GM19239 (cell line): ENCODE measurements at places on chromosomes 3 and 15.

GRCh38 chr3:112987710-112988334, 3.0 kb upstream of the GTPBP8 start:
- no peak for DNase-seq

DNA sequence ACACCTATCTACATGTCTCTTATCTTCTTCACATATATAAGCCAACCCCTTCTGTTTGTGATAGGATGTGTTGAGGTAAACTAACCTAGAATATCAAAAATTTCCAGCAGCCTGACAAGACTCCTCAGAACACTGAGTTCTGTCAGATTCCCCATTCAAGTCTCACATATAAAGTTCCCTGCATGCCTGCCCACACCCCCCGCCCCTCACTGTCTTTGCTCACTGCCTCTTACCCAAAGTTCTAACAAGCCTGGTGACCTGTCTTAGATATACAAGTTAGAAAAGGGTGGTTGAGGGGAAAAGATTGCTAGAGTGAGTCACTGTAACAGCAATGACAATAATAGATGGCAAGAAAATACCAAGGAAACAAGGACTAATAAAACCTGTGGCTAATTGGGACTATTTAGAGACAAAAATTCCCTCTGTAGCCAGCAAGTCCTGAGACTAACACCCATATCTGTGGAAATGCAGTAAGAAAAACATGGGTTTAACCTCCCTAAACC, 40.1 kb downstream of the FBXO22 start:
- no peak for DNase-seq

- DNase-seq, result no peak
Observed at GRCh38 chr15:89113296-89114024, 25.2 kb downstream of the ABHD2 start.

GRCh38 chr3:129829640-129830039, 63.9 kb downstream of the TMCC1 start:
- no peak for DNase-seq

- no peak for DNase-seq
Observed at GRCh38 chr3:185820973-185821758, 3.7 kb downstream of the IGF2BP2 start.

DNA sequence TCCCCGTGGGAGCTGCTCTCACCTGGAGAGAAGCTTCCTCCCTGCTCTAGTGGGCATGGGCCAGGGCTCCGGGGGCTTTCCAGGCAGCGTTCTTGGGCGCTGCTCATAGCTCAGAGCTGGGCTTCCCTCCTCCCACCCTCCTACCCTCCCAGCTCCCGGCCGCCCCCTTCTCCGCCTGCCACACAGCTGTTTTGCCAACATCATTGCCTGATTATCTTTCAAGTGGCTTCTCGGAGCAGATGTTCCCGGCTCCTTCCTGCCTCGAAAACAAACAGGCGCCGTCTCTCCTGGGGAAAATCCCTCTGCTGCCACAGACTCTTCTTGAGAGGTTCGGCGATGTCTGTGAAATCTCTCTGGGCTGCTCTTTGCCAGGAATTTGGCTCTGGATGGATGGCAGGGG, 195.6 kb downstream of the RPLP1 start:
- no peak for DNase-seq

GRCh38 chr3:34650131-34650530, 851.7 kb downstream of the PDCD6IP start:
- DNase-seq, result no peak

- DNase-seq, result no peak
Observed at GRCh38 chr3:177467247-177467985, 270.1 kb upstream of the TBL1XR1 start.

- no peak for DNase-seq
Observed at GRCh38 chr15:36880913-36881460, 219.4 kb downstream of the MEIS2 start.
